NCI-H1417 (cell line): ENCODE measurements at places on chromosomes 11 and 22.

GRCh38 chr22:30892286-30892685 lies 76.3 kb downstream of the MORC2 start:
- DNase-seq, result no peak

GRCh38 chr11:3609416-3610265 lies 32.2 kb downstream of the ART5 start:
- DNase-seq, result peak; percentile 25

- no peak for DNase-seq
These were observed 453.7 kb downstream of the INSC start for GRCh38 chr11:15568440-15568839.

DNA sequence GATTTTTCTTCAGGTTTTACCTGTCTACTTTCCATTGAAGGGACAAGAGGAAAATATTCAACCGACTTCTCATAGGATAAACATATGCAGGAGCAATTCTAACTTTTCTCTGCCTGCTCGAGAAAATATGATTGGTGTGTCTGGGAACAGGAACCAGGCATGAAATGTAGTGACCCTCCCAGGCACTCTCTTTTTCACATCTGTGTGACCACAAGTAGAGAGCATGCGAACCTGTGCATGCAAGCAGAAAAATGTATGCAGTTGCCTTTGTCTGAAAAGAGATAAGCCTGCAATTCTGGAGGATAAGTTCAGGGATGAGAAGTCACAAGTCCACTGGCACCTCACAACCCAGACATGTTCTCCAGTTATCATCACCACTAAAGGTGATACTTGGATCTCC lies 583.5 kb upstream of the FAT3 start:
- no peak for DNase-seq

DNA sequence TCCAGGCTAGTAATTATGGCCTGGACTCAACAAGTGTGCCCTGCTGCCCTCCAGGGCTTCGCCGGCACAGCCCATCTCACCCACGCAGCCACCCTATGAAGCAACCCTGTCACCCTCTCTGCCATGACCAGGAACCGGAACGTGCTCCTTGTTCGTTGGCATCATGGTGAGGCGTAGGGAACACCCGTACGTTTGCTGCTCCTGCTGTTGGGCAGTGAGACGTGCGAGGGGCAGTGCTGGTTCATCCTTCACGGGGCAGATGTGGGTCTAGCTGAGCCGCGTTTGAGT lies 20.7 kb downstream of the NADSYN1 start:
- no peak for DNase-seq

DNA sequence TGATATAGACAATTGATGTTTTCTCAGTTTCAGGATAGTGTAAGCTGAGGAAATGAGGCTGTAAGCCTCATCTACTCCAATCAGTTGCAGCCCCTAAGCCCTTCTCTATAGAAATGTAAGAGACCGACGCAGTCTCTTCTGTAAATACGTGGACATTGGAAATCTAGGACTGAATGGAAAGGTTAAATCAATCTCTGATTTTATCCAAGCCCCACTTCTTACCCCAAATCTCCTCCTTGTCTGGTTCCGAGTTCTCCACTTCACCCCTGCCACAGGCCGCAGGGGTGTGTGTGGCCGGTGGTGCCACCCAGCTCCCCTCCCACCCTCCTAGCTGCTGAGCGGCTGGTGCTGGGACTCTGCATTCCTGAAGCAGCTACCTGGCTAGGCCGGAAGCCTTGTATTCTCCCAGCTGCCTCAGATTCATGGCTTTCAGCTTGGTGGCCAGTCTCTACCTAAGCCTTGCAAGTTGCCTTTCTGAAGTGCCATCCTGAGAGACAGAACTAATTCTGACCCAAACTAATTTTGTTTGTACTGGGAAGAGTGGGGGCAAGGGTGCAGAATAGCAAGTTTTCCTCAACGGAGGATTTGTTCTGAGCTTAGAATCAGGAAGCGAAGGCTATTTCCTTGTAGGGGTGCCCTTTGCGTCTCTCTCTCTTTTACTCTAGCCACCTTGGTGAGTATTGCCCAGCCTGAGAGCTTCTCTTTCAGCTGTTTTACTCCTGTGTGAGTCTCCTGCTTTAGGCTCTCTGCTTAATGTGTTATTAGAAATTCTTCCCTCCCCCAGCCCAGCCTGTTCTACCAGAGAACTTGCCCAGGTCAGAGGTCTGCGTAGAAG lies 749 bp downstream of the VWA5A start:
- DNase-seq, result peak; percentile 53

DNA sequence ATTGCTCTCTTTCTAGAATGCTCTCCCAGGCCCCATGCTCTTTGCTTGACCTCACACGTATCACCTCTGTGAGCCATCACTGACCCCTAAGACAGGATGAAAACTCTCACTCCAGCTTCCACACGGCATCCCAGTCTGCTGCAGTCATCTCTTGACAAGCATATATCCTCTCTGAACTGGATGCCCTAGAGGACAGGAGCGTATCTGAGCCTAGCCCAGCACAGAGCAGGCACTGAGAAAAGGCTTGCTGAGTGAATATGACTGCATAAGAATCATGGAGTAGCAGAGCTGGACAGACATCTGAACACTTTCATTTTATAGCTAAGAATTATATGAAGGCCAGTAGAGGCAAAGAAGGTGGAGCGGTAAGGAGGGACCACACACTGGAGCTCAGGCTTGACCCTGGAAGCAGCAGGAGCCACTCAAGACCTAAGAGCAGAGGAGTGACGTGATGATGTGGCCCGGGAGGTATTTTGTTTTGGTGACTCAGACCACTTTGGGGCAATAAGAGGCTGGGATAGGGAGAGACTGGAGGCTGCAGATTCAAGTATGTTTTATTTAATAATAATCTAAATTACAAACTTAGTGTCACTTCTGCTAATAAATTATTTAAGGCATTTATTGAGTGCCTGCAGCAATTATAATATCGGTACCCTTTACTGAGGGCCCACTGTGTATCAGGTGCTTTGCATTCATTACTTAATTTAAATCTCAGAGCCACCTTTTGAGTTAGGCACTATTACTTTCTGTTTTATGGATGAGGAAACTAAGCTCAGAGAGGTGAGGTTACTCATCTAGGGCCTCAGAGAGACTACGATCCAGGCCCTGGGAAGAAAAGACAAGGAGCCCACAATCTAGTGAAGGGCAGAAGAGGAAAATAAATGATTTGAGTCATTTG lies 42.6 kb downstream of the MAP6 start:
- no peak for DNase-seq

DNA sequence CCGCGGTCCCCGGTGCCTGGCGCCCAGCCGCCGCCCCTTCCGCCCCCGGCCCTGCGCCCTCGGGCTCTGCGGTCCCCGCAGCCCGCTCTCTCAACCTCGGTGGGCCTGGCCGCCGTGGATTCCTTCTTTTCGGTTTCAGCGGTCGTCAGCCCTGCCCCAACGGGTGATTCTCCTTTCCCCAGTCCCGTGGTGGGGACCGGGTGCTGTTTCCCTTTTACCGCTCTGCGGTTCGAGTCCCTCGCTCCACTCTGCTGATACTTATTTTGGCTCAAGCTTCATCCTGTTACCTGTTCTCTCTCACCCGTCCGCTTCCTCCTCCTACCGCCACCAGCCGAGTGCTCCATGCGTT lies 494 bp downstream of the ZDHHC5 start:
- no peak for DNase-seq

- no peak for DNase-seq
These were observed 316.0 kb upstream of the MTNR1B start for GRCh38 chr11:92653454-92653853.

GRCh38 chr11:17721242-17721999 lies 2.0 kb downstream of the MYOD1 start:
- DNase-seq, result no peak

DNA sequence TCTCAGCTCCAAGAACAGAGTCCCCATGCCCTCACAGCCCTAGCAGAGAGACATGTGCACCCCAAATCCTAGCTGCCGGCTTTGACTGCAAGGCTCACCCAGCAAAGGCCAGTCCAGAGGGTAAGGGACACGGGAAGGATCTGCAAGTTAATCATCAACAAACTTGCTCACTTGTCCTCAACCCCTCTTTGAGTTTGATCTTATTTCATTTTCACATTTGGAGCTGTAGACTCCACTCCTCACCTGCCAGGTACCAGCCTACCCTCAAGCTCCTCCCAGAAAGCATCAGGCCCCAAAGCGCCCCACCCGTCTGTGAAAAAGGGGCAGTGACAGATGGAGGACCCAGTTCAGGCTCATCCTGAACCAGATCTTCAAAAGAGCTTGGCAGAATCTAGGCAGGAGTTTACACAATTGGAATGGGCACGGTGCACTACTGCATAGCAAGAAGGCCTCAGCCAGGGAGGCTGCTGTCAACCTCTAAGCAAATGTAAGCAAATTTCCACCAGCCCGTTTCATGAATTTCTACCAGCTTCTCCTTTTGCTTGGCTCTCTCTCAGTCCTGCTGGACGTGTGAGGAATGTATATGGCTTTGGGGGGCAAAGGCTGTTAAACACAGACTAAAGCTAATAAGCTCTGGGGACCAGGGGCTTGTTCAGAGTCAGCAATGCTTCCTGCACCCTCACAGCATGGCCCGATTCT lies 5.5 kb downstream of the EHD1 start:
- no peak for DNase-seq

DNA sequence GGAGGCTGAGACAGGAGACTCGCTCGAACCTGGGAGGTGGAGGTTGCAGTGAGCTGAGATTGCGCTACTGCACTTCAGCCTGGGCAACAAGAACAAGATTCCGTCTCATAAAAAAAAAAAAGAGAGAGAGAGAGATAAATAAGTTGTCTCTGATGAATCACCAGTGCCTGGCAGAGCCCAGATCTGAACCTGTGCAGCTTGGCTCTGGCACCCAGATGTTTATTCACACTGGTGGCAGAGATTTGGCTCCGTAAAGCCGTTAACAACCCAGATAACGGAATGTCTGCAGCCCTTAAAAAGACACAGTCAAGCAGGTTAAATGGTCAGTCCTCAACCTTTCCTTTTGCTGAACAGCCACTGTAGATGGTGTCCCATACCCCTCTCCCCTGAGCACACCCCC lies 33.5 kb upstream of the RTL6 start:
- no peak for DNase-seq

DNA sequence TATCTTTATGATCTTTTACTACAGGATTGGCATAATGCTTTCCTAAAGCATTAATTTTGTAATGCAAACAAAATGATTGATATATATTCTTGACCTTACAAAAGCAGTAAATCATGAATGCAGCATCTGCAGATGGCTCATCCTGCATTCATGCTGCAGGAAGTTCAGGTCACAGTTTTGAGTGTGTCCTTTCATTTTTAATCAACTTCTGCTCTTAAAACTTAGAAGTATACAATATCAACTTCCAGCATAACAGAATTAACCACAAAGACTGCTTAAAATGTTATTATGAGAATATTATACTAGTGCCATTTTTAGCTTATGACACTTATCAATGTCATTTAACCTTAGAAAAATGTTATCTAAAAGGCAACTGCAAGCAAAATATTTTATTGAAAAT lies 54.0 kb downstream of the SLC36A4 start:
- no peak for DNase-seq

- DNase-seq, result no peak
These were observed 26.6 kb downstream of the TIMP3 start for GRCh38 chr22:32828150-32828549.

DNA sequence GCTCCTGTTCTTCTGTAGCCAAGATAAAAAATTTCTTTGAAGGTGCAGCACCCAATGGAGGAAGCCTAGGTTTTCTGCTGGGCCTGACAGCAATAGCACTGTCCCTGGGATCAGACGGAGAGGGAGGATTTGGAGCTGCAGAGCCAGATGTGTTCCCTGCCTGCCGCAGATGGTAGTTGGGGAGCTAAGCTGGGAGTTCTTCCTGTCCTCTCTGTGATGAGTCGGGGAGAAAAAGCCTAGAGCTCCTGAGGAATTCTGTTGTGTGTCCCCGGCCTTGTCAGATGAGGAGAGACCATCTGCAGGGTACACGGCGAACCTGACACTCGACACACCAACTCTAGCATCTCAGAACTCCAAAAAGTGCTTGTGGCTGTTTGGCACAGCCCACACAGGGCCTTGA lies 103.8 kb upstream of the CRYBB3 start:
- DNase-seq, result no peak

DNA sequence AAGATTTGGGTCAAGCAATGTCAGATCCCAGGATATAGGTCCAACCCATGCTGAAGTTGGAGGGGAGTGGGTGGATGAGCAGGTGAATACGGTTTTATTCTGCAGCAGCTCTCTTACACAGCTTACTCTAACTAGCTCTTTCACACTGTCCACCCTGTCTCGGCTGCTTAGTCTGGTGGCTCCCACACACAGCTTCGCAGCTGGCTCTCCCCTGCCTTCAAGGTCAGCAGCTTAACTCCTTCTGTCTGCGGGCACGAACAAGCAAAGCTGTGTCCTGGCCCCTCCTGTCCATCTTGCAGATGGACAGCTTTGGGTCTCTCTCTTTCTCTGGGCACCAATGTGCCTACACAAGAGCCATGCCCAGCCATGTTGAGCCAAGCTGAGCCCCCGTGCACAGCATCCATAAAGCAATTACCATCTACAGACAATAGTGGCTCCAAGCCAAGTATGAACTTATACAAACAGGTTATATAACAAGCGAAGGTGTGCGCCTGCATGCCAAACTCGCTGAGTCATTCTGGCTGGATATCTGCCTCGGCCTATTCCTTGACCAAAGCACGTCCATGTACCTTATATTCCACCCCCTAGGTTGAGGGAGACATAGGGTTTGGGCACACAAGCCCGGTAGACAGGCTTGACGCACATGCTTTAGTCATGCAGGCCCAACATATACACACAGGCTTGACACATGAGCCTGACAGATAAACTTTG lies 1307.8 kb upstream of the RAG2 start:
- no peak for DNase-seq

DNA sequence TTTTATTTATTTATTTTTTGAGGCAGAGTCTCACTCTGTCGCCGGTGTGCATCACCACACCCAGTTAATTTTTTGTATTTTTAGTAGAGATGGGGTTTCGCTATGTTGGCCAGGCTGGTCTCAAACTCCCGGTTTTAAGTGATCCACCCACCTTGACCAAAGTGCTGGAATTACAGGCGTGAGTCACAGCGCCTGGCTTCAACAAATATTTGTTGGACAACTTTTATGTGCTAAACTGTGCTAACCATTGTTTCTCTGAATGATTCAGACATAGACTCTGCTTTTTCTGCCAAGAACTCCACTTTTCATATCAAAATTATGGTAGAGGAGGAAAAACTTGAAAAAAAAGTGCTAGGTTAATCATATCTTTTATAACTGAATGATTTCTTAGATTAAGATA lies 36.3 kb downstream of the MMP7 start:
- no peak for DNase-seq

DNA sequence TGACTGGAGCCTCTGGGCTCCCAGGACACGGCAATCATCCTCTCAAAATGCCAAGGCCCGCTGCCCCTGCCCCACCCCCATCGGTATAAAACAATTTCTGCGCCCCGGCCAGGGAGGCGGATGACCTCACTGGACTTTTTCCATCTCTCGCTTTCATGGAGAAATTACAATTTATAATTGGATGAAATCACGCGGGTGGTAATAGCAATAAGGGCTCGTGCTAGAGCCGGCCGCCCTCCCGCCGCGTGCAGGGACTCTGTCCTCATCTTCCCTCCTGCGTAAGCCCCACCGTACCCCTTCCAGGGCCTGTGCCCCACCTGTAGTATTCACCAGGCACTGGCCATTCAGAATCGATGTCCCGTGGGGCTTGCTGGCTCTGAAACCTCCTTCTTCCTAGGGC lies 64.5 kb downstream of the MACROD1 start:
- no peak for DNase-seq

GRCh38 chr11:99241066-99241465 lies 220.3 kb downstream of the CNTN5 start:
- no peak for DNase-seq

GRCh38 chr11:115931548-115932083 lies 427.4 kb upstream of the CADM1 start:
- DNase-seq, result no peak
